ENCODE measurements at places on chromosomes 7 and 10.

GRCh38 chr10:79149662-79150443, 81.1 kb downstream of the ZMIZ1 start:
- no peak for DNase-seq

GRCh38 chr7:90407484-90407821, 4.2 kb downstream of the CLDN12 start:
- no peak for DNase-seq

DNA sequence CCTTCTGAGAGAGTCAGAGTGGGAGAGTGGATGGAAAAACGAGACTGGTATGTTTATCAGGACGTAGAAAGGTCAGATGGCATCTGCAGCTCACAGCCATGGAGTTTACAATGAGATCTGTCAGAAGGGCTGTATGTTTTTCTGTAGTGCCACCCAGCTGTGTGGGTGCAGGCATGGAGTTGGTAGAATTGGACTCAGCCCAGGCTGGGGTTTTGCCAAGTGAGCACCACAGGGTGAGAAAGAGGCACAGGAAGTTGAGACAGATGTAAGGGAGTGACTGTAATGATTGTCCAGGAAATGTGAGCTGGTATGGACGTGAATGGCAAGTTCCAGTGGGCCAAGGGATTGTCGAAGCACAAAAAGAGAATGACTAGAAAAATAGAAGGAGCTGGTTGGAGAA, 9.1 kb upstream of the ZYX start:
- no peak for DNase-seq

DNA sequence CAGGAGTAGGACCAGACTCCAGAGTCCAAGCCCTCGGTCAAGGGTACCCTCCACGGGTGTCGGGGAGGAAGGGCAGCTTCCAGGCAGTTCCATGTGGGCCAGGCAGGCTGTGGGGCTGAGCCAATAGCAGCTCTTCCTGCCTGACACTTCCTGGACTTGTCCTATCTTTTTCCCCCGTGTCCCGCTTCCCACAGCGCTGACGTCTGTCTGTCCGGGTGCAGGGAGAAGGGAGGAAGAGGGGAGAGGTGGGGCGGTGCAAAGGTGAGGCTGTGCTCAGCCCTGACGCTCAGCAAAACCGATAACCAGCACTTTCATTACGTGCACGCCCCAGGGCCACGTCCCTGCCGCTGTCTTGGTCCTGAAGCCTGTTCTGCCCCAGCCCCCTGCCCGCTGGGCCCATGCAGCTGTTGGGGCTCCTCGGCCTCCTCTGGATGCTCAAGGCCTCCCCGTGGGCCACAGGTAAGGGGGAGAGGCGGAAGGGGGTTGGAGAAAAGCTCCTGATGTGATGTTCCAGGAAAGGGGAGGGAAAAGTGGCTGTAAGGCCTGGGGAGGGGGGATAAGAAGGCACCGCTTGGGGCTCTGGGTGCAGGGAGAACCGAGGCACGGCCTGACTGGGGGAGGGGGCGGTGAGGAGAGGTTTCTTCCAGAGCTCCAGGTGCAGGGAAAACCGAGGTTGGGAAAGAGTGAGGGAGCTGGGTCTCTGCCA, at the start of gene MUC3A:
MUC3A (plus strand) TSS at position 308 of the 706 bp plus-strand sequence; CDS start at position 399, 91 bp downstream.
- no peak for DNase-seq

DNA sequence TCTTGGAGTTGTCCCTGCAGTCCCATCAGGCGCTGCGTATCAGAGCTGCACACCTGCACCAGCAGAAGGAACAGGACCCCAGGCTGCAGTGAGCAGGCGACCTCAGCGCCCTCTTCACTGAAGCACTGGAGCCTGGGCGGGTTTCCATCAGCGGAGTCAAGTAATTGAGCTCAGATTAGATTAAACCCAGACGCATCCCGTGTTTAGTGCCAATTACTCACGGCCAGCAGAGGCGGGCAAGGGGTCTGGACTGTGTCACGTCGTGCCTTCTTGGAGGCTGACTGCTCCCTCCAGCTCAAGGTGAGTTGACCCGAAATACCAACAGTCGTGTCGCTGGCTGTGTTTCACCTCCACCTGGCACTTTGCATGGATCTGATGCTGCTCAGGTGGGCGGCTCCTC, 123.6 kb downstream of the CXCL12 start:
- DNase-seq, result no peak

GRCh38 chr7:95169678-95170077, 154.7 kb downstream of the PON1 start:
- no peak for DNase-seq

DNA sequence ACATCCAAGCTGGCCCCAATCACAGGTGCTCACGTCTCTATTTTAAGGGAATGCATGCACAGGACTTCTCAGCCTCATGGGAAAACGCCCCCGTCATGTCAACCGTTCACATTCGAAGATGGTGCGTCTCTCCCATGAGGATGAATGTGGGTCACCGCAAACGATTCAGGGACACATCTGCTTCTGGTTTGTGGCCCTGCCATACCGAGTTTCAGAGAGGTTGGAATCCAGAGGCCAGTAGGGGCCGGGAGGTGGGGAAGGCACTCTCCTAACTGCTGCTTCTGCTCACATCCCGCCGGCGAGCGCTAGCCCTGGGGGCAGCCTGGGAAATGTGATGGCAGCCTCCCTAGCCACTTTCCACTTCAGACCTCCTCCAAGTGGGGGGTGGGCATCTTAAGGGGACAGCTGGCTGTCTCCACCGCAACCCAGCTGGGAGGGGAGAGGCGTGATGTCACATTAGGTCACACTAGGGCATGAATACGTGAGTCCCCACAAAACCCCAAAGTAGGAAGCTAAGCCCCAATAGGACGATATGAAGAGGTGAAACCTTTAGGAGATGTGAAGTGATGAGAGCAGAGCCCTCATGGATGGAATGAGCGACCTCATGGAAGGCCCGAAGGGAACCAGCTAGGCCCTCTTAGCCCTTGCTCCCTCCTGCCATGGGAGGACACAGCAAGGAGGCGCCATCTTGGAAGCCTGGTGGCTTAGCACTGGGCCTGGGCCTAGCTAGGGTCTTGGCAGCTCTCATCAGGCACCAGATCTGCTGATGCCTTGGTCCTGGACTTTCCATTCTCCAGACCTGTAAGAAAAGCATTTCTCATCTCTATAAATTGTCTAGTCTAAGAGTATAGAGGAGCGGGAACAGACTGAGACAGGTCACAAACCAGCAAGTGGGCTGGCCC, 107.8 kb downstream of the TCERG1L start:
- no peak for DNase-seq

DNA sequence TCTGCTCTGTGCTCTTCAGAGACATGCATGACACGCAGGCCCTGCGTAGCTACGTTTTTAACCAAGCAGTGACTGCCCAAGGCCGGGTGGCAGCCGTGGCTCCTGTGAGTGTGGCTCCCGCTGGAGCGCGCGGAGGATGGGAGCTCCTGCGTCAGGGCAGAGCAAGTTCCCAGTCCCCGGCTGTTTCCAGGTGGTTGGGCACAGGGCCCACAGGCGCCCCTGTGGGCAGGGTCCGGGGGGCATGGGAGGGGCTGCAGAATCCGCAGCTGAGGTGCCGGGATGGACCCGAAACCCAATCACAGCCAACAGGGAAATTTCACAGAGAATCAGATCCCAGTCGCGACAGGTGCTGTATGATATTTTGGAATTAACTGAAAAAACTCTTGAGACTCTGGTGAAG, 9.8 kb downstream of the NKX6-2 start:
- no peak for DNase-seq

- DNase-seq, result no peak
These were observed 139.9 kb upstream of the NUPR2 start for GRCh38 chr7:56256108-56256507.

- no peak for DNase-seq
These were observed 100.9 kb downstream of the FOXL3 start for GRCh38 chr7:390761-391410.

DNA sequence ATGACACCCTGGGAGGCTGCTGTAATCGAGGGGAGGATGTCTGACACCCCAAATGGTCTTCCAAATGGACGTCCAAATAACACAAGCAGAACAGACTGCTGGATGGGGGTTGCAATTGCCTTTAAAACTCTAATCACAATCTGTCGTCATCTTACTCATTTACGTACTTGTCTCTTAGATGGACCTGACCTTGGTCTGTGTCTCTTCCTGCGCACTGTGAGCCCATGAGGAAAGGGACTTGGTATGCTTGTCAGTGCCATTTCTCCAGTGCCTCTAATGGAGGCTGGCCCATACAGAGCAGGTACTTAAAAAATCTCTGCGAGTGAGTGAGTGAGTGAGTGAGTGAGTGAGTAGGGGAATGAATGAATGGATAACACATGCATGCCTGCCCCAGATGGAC, 93.3 kb downstream of the DLG5 start:
- DNase-seq, result no peak

- DNase-seq, result peak; percentile 13
These were observed 874 bp upstream of the BAMBI start for GRCh38 chr10:28676326-28676967.

DNA sequence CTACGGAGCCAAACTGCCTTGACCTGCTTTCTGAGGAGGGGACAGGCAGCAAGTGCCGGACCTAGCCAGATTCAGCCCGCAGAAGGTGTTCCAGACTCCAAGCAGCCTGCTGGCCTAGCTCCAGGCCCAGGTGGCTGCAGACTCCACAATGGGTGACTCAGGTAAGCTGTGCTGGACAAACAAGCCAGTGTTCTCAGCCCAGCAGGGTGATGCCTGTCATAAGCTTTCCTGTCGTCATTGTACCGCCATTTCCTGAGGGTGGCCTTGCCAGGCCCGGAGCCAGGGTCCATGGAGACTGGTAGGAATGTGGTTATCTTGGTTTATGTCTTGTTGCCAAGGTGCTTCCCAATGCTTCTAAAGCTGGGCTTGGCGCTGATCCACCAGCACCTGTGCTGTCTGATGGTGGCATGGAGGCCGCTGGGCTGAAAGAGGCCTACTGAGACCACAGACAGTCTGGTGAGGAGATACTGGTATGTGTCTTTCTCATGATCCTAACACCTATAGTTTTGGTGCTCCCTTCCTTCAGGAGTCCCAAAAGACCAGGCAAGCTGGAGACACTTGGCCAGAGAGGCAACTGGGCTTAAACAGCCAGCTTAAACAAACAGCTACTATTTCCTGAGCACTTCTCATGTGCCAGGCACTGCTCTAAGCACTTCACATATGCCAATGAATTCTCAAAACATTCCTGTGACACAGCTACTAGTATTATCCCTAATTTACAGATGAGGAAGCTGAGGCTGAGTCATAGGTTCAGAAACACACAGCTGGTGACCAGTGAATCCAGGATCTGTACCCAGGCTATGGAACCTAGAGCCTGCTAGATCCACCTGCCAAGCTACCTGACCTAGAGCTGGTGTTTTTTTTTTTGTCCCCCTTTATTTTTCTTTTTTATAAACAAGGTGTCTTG, 42.0 kb downstream of the ZC3HC1 start:
- no peak for DNase-seq

- DNase-seq, result peak; percentile 1
These were observed 2.9 kb downstream of the MNX1 start for GRCh38 chr7:157007470-157008066.

GRCh38 chr7:24422441-24423010, 138.5 kb downstream of the NPY start:
- DNase-seq, result no peak
